NCI-H1417 (cell line): ENCODE measurements at places on chromosomes 3 and 15.

GRCh38 chr15:38424101-38424552, 29.8 kb upstream of the FAM98B start:
- no peak for DNase-seq

DNA sequence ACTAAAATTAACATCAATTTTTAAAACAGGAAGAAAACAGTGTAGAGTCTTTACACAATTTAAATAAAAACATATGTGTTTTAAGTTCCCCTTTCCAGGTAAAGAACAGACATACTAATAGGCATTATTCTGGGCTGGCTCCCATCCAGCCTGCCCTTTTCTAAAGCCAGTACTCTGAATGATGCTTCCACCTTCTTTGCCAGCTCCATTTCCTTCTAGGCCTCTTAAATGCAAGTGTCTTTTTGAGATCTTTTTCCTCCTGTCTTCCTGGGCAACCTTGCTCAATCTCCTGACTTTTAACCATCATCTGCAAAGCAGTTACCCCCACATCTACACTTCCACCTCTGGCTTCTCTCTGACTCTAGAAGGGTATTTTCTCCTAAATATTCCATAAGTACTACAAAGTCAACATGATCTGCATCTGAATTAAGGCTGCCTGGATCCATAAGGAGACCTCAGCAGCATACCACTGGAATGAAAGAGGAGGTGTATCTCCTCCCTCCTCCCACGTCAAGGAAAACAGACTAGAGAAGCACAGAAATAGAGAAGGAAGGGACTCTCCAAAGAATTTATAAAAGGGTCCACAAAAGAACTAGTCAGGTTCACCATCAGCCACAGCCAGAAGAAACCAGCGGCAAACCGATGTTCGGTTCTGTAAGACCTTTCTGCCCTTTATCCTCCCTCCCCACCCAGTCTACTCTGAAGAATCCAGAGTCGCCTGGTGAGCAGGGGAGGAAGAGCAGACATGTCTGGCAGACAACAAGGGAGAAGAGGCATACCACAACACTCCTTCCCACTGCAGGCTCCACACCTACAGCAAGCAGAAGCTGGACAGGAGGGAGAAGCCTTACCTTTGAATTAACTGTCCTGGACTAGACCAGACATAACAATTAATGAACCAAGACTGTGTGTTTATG, 47.1 kb downstream of the GOLIM4 start:
- no peak for DNase-seq

GRCh38 chr3:32226875-32227500, 11.5 kb upstream of the CMTM8 start:
- DNase-seq: no peak

DNA sequence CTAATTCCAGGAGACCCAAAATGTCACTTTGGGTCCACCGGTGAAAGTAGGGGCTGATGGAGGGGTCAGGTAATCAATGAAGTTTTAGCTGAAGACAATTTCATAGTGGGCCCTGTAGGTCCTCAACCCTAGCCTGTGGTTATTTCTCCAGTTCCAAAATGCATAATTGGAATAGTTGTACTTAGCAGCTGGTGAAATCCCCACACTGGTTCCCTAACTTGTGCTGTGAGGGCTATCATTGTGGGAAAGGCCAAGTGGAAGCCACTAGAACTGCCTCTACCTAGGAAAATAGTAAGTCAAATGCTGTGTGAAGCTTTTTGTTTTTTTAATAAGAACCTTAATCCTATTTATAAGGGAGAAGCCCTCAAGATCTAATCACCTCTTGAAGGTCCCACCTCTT, 193.7 kb upstream of the AZI2 start:
- DNase-seq: no peak

GRCh38 chr15:63752075-63752684, 81.6 kb downstream of the HERC1 start:
- DNase-seq: peak; percentile 60

DNA sequence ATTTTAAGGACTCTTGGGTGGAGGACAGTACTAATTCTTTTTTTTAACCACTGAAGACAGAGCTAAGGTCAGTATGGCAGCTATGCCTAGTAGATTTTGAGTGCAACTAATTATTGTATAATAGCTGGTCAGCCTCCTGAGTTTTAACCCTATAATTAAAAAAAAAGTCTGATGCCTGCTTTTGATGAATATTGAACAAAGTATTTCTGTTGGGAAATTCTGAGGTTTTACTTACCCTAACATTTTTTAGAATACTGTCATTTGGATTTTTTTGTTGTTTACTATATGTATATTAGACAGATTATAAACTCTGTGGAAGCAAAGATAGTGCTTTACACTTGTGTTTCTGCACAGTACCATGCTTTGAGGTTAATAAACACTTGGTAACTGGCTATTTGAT, 20.8 kb downstream of the TCF12 start:
- no peak for DNase-seq

- no peak for DNase-seq
Observed at GRCh38 chr15:97189162-97189780, 771.2 kb upstream of the ARRDC4 start.

DNA sequence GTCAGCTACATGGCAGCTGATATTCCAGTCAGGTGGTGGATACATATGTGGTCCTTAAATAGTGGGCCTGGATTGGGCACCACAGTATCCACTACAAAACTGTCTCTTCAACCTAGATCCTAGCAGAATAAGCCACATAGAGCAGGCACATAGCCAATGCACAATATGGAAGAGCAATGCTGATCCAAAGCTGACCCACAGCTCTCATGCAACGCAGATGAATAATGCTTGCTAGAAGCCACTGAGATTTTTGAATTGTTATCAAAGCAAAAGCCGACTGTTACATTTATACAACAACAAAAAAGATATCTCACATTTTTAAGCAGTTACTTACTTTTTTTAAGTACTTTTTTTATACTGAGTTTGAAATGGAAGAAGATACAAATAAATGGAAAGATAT, 11.2 kb downstream of the CNTN3 start:
- no peak for DNase-seq

GRCh38 chr3:17974206-17974841, 231.9 kb upstream of the TBC1D5 start:
- DNase-seq: peak; percentile 28

DNA sequence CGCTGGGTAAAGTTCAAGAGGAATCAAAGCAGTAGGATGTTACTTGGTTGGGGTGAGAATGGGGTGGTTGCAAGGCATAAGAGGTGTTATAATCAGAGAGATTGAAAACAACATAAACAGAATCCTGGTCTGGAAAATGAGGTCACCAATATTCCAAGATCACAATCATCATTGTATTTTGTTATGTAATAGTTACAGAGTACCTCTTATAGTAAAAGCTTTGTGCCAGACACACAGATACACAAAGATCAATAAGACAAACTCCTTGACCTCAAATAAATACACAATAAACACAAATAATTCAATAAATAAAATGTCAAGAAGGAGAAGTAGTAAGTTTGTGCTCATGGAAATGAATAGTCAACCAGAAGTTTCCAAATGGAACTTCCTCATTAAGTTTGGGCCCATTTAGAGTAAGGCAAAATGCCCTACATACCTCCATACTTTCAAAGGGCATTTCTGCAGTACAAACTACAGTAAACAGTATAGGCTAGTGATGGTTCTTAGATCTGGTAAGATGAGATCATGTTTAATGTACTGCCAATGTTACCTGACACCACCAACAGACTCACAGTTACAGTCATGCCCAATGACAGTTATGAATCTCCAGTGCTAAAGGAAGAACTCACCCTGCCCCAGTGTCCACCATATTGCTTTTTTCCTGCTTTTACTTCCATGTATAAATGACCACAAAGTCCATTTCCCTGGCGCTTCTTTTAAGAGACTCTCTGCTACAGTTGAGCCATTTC, 93.4 kb downstream of the KCNMB2 start:
- no peak for DNase-seq

DNA sequence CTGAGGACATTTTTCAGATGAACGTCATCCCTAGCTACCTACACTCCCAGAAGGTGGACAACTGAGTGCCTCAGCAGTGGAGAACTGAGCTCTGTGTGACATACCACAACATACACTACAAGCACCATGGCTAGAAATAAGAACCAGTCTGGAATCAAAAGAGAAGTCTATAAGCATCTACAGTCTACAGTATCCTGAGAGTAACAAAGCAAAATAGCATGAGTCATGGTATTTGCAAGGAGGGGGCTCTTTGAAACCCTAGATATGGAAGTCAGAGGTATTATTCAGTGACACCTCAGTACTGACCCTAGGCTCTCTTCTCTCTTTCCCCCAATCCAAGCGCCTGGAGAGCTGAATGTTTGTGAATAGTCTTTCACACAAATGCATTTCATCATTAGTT, 87.5 kb downstream of the TNIK start:
- DNase-seq: no peak

DNA sequence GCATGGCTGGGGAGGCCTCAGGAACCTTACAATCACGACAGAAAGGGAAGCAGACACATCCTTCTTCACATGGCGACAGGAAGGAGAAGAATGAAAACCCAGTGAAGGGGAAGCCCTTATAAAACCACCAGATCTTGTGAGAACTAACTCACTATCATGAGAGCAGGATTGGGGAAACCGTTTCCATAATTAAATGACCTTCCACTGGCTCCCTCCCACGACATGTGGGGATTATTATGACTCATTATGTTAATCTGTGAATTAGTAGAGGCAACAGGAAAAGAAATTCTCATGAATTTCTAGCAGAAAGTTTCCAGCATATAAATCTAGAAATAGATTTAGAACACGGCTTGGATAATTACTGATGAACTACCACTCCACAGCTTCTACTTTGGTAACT, 937.3 kb downstream of the ROBO1 start:
- no peak for DNase-seq

- DNase-seq: no peak
Observed at GRCh38 chr3:65177960-65178376, 490.2 kb upstream of the ADAMTS9 start.

GRCh38 chr3:115148142-115148790, 1.2 kb upstream of the ZBTB20 start:
- no peak for DNase-seq

DNA sequence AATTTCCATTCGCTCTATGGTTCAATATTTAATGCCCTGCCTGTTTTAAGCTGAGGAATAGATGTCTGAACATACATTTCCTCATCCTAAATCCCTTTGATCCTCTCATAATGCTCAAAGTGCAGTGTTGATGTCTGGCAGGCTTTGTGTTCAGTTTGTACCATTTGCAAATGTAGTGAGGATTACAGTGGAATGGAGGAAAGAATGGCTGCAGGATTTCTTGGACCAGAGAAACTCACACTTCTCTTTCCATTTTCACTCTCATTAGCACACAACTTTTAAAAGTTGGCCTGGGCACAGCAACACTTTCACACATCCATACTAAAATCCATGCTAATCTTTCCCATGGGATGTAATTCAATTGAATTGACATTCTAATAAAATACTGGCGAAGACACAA, 28.6 kb upstream of the THRB start:
- no peak for DNase-seq

DNA sequence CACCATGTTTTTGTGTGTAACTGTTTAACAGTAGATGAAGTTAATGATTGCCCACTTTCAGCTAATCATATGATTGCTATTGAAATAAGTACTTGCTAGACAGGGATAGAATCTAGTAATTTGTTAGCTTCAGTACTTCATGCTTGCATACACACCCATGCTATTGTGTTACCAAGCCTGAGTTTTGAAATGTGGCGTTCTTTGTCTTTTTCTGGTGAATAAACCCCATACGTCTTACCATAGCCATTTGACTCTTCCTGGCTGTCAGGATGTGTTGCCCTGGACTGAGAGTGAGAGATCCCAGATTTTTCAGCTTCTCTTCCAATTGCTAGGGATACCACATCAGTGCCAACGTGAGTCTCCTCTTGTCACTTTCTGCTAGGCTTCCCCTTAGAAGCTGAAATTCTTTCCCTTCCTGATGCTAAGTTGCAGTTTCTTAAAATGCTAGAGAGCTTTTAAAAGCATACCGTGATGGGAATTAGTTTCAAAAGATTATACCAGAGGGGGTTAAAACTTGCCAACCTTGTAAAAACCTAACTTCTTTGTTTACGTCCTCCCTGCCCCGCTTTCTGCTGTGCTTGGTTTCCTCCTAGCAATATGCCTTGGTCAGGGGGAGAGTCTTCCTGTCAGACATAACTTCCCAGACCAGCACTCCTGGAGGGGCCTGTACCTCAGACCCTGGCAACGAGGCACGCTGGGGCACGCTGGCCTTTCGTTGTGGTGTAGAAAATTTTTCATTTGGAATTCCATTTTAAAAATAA, 62.9 kb upstream of the ULK4 start:
- DNase-seq: no peak

GRCh38 chr15:36951731-36952247, 148.6 kb downstream of the MEIS2 start:
- peak; percentile 14 for DNase-seq

DNA sequence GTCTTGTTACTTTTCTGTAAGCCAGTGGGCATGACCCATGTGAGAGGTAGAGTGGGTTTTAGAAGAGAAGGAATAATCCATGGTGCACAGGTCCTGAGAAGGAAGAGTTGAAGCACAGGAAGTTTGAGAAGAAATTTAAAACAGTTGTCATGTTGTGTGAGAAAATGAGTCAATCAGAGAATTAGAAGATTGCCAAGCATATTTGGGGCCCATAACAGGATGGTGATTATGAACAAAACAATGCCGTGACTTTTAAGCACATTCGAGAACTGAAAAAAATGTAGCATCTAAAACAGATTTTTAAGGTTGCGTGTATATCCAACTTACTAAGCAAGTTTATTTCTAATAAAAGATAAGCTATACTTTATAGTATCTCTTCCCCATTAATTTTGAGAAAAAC, 198.7 kb downstream of the RORA start:
- no peak for DNase-seq

DNA sequence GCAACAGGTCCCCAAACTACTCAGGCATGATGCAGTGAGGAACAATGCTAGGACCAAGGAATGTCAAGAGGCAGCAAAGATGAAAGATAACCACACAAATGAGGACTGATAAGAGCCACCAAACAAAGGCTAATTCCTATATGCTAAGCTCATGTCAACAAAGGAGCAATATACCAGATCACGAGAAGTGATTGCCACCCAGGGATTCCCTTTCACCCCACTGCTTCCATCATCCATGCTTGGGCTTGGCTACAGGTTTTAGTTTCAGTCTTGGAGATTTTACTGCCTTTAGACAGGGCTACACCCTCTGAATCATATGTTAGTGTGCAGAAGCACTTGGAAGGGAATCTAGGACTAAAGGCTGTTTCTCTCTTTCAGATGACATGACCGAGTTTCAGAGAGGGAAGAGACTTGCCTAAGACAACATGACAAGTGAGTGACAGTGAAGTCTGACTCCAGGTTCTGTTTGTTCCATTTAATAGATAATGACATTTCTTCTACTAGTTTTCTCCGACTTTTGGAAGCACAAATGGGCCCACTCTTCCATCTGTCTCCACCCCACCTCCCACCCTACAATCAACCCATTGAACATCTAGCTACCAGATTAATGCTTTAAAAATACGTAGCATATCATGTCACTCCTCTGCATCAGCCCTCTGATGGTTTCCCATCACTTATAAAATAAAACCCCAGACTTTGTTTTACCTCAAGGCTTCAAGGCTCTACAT, 173.5 kb upstream of the LRRN1 start:
- DNase-seq: no peak

- DNase-seq: no peak
Observed at GRCh38 chr3:27607370-27607769, 114.8 kb downstream of the EOMES start.

- DNase-seq: no peak
Observed at GRCh38 chr3:124699686-124700396, 30.4 kb upstream of the UMPS start.
